Mammary epithelial cell (primary cell): ENCODE measurements at places on chromosomes 6 and 20.

DNA sequence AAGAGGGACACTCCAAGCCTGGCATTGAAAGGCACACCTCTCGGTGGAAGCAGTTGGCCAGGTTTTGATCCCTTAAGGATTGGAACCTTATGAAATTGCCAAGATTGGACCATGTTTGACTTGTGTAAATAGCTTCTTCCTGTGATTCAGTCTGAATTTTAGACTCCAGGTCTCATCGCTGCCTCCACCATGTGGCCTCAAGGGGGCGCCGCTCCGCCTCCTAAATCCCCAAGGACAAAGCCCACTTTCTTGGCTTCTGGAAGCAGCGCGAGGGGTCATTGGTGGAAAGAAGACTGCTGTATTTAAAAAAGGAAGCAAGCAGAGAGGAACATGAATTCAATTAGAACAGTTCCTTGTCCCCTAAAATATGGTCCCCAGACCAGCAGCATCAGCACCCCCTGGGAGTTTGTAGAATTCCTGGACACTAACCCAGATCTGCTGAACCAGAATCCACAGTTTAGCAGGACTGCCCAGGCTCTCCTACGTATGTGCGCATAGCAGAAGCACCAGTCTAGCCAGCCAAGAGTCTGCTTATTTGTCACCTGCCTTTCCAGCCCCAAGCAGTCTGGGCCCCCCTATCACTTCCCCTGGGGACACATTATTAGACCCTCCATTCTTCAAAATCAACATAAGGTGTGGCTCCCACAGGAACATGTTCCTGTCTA is 108.5 kb downstream of the LY86 start:
- peak; percentile 50 for DNase-seq

GRCh38 chr6:6806844-6807518 is 218.5 kb downstream of the LY86 start:
- no peak for DNase-seq

GRCh38 chr20:1616858-1617434 is 2.9 kb downstream of the SIRPB1 start:
- no peak for DNase-seq

GRCh38 chr6:138406443-138406842 is 2.4 kb downstream of the HEBP2 start:
- DNase-seq: no peak

- peak; percentile 97 for DNase-seq
Observed at GRCh38 chr6:121826156-121826810, 390.8 kb downstream of the GJA1 start.

DNA sequence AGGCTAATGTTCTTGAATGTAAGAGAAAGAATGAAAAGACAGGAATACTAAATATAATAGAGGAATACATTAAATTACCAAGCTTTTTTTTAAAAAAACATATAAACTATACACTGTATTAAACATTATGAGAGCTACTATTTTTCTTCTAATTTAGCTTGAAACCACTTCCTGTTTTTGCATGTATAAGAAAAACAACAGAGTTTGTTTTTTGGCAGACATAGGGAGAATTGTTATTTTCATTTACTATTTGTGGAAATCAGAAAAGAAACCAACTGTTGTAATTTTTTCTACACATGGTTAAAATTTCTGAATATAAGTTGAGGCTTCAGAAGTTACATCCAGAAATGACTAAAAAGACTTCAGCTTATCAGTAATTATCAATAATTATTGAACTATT is 991.8 kb upstream of the GJE1 start:
- DNase-seq: no peak

GRCh38 chr20:4534315-4534714 is 187.4 kb upstream of the PRND start:
- no peak for DNase-seq

DNA sequence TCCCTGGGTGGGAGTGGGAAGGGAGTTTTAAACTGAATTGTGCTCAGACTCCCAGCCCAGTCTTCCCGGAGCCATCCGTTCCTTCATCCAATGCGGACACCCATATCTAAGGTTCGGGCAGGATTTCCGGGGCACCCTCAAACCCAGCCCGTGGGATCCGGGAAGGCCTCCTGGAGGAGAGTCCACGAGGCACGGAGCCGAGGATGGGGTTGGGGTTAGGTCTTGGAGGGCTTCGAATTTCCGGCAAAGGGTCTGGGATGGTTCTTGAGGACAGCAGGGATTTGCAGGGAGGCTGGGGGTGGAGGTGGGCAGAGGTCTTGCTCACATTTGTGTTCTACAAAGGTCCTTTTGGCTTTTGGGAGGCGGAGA is 49.5 kb upstream of the SLC32A1 start:
- DNase-seq: no peak

GRCh38 chr6:43193929-43194328 is 11.9 kb downstream of the CUL9 start:
- DNase-seq: no peak

DNA sequence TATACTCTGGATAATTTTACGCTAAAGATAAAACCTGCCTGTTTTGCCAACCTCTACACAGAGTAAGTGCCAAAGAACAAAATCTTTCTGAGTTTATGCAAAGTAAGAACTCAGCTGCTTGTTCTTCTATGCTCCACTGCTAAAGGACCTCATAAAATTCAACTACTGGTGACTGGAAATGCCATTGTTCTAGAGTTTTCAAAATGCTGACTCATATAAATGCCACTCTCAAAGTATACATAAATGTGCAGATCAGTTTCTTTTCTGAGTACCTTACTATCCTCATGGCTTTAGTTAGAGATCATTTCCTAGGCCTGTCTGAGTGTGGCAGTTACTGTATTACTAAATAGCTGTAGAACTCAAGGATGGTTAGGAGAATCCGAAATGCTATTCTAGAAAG is 45.6 kb downstream of the LYRM4 start:
- no peak for DNase-seq

DNA sequence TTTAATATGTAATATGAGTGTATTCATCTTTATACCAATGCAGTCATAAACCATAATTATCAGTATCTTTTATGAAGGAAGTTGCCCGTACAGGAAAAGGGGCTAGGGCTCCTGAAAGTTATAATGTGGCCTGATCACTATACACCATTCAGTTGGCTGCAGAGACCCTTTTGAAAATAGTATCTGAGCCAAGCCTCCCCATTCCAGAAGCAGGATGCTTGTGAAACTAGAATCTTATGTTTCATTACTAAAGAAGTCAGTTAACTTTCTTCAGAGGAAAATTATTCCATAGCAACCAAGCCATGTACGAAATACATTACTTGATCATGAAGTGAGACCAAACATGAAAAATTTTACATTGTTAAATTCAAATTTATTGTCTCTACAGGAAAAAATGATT is 251.5 kb upstream of the TCF21 start:
- no peak for DNase-seq

GRCh38 chr20:55095745-55096400 is 620.5 kb downstream of the DOK5 start:
- DNase-seq: no peak

GRCh38 chr6:9002833-9003232 is 567.5 kb upstream of the SLC35B3 start:
- DNase-seq: peak; percentile 55

GRCh38 chr6:118780668-118781067 is 113.3 kb upstream of the ASF1A start:
- DNase-seq: peak; percentile 19

DNA sequence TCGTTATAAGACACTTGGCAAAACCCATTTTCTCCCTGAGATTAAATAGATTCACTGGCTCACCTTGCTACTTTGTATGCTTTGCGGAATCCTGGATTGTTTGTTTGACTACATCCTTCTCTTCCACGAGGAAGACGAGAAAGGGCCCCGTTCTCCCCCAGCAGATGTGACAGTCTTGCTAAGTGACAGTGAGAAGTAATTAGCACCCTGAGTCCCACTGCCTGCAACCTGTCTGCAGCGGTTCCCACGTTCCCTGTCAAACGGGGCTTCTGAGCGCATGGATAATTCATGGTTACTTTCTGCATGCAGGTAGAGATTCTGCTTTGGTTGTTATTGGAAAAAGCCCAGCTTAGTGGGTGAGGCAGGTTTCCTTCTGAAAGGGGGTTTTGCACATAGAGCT is 163.7 kb downstream of the CDH26 start:
- DNase-seq: no peak

DNA sequence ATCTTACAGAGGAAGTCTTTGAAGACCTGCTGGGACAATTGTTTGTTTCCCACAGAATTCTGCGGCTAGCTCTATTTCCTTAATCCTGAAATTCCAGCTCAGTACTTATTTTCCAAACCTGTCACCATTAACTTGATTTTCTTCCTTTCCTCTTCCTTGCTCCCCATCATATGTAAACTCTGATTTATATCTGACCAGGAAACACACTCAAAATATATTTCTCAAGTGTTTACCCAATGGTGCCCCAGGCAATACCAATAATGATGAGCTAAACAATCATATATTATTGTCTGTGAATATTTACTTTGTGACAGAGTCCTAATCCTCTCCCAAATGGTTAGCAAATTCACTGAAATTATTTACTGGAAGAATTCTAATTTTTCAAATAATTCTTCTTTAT is 597.3 kb downstream of the PKHD1 start:
- DNase-seq: no peak

DNA sequence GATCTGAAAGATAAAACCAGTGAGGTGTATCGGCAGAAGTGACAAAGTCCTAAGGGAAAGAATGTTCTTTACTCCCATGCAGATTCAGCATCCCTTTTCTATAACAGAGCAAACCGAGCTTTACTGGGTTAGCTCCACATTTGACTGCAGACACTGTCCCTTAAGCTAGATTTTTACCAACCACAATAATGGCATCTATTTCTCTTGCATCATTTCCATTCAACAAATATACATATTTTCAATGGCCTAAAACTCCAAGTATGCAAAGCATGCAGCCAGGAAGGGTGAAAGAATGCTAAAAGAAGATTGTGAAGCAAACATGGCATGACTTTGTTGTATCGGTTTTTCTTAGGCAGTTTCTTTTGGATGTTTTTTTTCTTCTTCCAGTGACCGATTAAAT is 255.4 kb downstream of the OGFRL1 start:
- no peak for DNase-seq

DNA sequence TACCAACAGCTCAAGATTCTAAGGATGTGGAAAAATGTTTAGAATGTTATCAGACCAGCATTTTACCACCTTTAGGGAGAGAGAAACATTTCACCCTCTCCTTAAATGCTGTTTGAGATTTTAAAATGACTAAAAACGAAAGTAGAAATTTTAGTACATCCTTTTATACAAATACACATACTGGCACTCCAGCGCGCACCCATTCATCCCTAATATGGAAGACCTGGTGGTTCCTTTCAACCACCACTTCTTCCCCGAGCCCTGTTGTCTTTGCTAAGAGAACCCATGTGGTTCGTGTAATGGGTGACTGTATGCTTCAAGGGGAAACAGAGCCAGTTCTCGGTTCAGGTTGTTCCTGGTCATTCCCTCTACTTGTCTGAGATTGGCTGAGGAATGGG is 21.3 kb downstream of the SPATA2 start:
- DNase-seq: no peak

DNA sequence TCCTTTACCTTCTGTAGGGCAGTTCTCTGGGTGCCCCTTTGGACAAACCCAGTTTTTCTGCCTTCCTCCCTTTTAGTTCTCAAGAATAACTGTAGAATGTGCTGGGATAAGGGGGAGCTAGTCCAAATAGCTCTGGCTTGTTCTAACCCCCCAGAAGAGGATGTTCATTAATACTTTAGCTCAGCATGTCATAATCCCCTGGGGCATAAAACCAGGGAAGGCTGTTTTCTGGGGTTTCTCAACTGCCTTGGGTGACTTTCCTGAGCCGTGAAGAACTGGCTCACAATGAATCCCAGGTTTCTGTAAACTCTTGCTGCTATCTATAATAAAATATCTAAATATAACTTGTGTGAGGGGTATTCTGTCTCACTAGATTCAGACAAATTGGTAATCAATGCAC is 44.5 kb upstream of the RNF217 start:
- no peak for DNase-seq

DNA sequence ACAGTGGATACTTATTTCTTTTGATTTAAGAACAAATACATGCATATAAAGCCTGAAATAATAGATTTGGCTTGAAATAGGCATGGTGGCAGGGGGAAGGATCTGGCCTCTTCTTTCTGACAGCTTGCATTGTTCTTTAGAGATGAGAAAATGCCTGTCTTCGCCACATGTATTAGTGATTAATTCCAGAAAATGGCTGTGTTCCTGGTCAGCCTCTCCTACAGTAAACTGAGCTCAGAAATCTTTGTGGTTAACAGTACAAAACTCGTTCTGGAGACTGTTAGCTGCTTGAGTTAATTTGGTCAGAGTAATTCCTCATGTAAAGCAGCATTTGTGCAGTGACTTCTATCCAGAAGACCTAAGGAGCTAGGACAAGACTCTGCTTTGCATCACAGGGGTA is 151.5 kb downstream of the EYA4 start:
- no peak for DNase-seq

GRCh38 chr20:20814685-20815084 is 102.2 kb upstream of the RALGAPA2 start:
- no peak for DNase-seq
